Activated T-helper 1 cell treated with Interleukin-2 at 50 U/mL for 16 hours (primary cell): ENCODE measurements at places on chromosomes 2 and 18.

- no peak for DNase-seq
Observed at GRCh38 chr2:223601932-223602666, at the start of gene SCG2. SCG2 (minus strand) TSS chr2:223602361; CDS start chr2:223599282, 3,079 bp downstream.

GRCh38 chr2:172394002-172394401, 33.4 kb upstream of the ITGA6 start:
- no peak for DNase-seq

GRCh38 chr2:191714925-191715324, 37.0 kb downstream of the NABP1 start:
- DNase-seq: no peak

GRCh38 chr18:25299426-25300300, 52.3 kb downstream of the ZNF521 start:
- no peak for DNase-seq

DNA sequence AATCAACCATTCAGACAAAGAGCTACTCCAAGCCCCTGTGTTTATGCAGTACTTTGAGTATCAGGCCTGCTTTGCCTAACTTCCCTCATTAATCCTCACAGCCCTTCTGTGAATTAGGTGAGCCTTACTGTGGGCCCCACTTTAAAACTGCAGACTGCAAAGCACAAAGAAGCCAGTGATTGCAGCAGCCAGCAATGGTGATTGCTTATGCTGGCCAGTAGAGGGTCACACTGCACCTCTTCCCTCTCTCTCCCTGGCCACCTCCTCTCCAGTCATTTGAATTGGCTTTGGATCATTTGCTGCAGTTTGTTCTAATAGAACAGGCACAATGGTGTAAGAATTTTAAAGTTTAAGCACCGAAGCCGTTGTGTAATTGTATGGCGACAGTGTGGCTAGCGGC, 229.9 kb downstream of the AGPS start:
- DNase-seq: no peak

- no peak for DNase-seq
Observed at GRCh38 chr2:142707318-142707717, 170.1 kb upstream of the KYNU start.

- DNase-seq: no peak
Observed at GRCh38 chr18:43662657-43663056, 385.4 kb upstream of the SYT4 start.

DNA sequence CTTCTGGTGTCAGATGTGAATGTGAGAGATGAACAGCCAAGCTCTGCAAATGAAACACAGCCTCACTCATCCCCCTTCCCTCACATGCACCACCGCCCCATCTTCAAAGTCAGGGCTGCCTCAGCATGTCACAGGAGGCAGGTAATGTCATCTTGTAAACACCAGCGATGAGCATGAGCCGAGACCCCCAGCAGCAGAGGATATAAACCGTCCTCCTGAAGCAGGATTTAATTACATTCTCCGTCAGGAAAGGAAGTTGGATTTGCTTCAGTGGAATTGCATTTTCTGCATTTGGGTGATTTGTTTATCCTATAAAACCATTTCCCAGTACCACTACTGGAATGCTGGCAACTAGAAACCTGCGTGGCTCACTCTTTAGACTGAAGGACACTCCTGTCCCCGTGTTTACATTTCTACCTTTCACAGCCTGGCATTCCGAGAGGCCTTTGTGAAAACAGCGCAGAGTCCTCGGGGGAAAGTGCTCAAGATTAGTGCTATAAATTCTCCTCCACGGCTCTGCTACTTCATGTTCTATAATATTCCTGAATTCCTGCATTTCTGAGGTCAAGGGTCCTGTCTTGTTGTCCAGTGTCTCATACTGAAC, 619.2 kb downstream of the IRS1 start:
- DNase-seq: no peak

DNA sequence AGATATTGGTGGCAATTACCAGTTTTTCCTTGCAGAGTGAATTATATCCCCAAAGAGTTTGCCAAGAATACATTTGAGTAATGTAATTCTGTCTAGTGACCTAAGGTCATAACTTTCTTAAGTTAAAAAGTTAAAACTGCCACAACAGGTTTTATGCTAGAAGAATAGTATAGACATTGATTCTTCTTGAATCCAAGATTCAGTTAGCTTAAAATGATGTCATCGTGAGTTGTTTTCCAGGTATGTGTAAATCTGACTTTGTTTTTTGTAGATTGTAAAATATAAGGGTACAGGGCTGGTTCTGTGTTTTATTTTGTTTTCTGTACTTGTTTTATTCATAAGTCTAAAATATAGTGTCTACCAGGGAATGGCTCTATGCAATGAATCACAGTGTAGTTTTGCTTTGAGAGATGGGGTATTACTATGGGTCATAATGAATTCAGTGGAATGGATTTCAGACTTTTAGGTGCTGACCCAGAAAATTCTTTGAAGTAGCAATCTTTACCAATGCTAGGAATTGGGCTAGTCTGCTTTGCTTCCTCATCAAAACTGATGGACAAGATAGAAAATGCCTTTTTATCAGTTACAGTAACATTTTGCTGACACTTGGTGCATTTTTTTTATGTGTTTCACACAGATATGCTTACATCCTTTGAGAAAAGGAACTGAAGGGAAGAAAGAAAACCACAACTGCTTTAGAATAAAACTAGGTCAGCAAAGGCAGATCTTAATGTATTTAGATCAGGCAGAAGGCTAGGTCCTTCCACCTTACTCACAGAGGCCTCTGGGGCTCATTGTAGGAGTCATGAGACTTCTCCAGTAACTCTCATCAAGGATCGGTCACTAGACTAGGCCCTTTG, 20.8 kb upstream of the MGAT5 start:
- DNase-seq: no peak

DNA sequence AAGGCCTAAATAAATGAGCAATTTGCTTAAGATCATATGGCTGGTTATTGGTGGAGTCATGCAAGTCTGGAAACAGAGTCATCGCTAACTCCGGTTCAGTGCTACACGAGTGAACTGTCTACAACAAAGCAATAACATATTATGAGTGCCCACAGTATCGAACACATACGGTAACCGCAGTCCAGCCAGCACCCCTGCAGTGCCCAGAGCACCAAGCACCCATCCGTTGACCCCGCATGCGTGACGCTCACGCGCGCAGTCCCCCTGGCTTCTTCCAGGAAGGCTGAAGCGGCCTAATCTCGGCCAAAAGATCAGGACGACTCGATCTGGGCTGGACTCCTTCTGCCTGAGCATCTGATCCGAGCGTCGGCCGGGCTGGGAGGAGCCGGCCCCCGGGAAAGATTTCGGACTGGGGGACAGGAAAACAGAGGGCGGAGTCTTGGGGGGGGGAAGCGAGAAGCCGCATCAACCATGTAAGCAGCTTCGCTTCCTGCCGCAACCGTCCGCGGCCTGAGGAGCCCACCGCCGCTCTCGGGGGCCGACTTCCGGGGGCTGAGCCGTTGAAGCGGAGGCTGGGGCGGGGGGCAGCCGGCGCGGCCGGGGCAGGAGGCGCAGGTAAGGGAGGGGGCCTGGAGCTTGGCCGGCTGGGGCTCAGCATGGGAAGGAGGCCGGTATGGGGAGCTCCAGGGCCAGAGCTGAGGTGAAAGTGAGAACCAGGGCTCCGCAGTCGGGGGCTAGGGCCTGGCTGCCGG, at the start of gene PIKFYVE:
Gene PIKFYVE (plus strand): TSS at position 455 of the 752 bp plus-strand sequence. CDS start 5,265 bp downstream, outside the sequence.
- DNase-seq: peak; percentile 79

GRCh38 chr2:2743164-2743571, 412.1 kb upstream of the MYT1L start:
- no peak for DNase-seq

- no peak for DNase-seq
Observed at GRCh38 chr2:22626621-22627020, 758.4 kb upstream of the KLHL29 start.

GRCh38 chr18:7757175-7757574, 190.1 kb downstream of the PTPRM start:
- no peak for DNase-seq

DNA sequence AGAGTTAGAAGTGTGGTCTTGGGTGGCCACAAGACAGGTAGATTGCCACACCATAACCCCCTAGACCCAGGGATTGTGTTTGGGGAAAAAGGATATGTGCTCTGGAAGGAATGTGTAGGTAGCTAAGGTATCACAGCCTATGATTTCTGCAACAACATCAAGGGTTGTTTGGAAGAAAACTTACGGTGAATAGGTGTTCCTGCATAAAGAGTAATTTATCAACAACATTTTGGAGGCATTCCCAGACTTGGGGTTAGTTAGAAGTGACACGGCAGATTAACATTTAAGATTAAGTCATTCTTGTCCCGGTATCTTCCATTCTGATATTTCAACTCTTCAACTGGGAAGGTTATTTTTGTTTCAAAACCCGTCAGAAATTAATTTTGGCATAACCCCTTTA, 65.5 kb downstream of the SPP2 start:
- no peak for DNase-seq

DNA sequence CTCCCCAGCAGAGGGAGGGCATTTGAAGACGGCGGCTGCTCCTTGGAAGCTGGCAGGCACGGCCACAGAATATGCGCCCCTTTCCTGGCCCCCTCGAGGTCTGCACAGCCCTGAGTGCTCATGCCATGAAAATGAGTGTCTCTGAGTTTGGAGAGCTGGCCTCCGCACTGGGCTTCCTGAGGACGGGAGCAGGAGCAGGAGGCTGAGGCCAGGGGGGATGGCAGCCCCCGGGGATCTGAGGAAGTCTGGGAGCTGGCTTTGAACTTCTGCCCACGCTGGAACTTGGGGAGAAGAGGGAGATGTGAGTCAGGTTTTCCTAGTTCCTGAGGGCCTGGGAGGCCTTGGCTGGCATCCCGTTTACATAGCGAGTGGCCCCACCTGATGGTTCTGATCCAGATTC, 47.0 kb downstream of the RRM2 start:
- no peak for DNase-seq

DNA sequence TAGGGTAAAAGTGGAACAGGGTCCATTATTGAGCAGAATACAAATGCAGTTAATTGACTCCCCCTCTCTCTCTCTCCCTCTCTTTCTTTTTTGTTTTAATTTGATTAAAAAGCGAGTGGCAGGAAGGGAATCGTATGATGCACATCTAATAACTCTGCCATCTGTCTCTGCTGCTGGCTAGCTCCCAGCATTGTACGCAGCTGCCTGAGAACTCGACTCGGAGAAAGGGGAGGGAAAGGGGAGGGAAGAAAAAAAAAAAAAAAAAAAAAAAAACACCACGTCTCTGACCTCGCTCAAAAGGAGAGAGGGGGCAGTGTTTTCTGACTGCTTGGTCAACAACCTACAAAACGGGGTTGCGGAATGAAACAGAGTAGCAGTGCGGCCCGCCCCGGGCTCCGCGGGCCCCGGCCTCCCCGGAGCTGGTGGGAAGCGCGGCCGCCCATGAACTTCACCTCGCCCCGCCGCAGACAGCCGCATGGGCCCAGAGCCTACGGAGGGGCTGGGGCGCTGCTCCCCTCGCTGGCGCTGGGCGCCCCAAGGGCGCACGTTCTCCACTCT, 265.7 kb downstream of the TCF4 start:
- no peak for DNase-seq

DNA sequence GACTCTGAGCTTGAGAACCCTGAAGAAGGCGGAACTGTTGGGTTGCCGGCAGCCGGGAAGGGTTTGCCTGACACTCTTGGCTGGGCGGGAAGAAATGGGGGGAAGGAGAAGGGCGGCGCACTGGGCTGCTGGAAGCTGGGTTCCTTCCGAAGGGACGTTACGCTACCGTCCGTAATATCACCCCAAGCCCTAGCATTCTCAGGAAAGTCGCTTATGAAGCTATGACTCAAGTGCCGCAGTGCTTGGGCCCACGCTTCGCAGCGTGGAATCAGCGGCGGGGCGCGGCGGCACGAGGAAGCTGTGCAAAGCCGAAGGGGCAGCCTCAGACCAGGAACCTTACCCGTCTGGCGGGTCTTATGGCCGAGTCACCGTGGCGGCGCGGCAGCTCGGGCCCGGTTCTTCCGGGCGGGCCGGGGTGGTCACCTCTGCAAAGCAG, 50.2 kb upstream of the SIGLEC15 start:
- DNase-seq: peak; percentile 14

- DNase-seq: no peak
Observed at GRCh38 chr2:30704309-30705020, 102.8 kb downstream of the CAPN13 start.

DNA sequence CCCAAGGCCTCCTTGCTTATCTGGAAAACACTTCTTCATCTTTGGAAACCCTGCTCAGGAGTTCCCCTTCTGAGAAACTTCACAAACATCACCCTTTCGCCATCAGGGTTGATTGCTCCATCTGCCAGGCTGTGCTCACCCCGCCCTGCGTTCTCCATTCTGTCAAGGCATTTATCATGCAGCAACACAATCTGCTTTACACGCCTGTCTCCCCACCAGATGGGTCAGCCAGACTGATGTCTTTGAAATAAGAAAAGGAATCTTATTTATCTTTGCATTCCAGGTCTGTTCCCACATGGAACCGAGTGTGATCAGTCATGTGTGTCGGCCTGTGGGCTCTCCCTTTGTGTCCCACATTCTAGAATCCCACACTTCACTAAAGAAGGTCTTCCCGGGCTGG, 110.0 kb upstream of the ARL4C start:
- DNase-seq: no peak

GRCh38 chr18:8688816-8689215, 16.5 kb upstream of the MTCL1 start:
- no peak for DNase-seq

DNA sequence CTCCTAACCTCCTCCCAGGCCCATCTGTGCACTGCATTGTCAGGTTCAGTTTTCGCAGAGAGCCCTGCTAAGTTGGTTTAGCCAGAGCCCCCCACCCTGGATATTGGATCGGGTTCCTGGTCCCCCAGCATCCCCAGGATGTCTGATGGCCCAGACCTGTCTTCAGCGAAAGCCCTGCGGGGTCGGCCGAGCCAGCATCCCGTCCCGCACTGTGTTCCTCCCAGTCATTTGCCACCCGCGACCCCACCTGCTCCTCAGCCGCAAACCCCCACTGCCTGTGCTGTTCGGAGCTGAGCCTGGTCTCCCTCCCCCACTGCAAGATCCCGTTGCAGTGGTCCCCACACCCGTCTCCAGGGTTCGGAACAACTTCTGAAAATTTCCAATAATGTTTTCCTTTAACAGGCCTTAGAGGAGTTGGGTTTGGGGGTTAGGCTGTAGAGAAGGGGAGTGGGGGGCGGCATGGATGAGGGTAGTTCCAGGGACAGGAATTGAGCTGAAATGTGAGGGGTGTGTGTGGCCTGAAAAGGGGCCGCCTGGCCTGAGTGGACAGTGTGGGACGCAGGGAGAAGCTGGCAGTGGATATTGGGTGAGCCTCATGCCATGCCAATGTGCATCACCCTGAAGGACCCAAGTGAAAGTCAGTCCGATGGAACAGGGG, 1.6 kb upstream of the COPS9 start:
- DNase-seq: no peak
